Stimulated activated CD4-positive, alpha-beta T cell treated with anti-CD3 and anti-CD28 coated beads, Interleukin-15, amount 100 ng/mL, for 48 hours (primary cell): ENCODE measurements at places on chromosomes 2 and 18.

DNA sequence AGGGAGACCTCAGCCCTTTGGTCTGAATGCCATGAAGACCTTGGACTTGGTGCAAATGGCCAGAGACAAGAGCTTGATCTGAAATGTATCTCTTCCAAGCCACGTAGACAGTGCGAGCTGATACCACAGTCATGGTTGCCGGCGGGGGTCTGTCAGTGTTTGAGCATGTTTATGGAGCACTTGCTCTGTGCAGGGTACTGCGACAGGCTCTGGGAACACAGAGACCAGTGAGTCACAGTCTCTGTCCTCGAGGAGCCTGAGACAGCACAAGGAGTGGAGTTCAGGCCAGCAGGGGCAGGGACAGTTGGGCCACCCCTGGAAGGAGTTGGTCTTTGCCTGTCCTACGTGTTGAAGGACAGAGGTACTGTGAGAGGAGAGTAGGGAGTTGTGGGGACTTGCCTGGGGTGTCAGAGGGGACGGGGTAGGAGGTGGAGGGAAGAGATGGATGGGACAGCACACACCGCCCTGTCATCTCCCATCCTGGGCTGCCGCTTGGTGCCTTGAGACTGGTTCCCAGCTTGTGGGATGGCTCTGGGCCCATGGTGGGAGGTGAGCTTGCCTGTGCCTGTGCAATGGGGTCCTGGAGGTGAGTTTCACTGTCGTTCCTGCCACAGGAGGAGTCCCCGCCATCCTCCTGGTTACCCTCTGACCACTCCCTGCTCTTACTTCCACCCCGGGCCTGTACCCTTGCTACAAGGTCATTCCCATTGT lies 39.5 kb downstream of the ATP6V1C2 start:
- DNase-seq = no peak

DNA sequence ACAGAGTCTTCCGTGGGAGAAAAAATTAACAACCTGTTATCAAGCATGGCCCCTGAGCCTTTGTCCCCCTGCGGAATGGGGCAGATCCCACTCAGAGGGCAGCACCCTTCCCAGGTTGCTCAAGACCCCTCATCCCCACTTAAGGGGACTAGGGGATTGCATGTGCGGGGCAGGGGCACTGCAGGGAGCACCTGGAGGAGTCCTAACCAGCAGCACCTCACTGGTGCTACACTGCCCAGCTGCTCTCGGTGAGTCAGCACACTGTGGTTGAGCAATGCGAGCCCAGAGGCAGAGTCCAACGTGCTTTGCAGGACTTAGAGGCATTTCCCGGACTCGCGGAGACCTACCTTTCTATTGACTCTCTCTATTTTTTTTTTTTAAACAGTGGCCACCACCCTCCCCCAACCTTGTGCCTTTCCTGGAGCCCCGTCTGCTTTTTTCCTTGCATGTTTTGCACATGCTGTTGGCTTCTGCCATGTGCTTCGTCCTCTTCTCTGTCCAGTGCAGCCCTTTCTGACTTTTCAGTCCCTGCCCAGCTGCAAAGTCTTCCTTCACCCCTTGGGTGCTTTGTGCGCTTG lies 74.0 kb downstream of the IL1R2 start:
- no peak for DNase-seq

- DNase-seq = no peak
Observed at GRCh38 chr18:10559553-10560451, 34.0 kb downstream of the NAPG start.

- DNase-seq = no peak
Observed at GRCh38 chr2:191112448-191112901, 38.3 kb downstream of the STAT4 start.

DNA sequence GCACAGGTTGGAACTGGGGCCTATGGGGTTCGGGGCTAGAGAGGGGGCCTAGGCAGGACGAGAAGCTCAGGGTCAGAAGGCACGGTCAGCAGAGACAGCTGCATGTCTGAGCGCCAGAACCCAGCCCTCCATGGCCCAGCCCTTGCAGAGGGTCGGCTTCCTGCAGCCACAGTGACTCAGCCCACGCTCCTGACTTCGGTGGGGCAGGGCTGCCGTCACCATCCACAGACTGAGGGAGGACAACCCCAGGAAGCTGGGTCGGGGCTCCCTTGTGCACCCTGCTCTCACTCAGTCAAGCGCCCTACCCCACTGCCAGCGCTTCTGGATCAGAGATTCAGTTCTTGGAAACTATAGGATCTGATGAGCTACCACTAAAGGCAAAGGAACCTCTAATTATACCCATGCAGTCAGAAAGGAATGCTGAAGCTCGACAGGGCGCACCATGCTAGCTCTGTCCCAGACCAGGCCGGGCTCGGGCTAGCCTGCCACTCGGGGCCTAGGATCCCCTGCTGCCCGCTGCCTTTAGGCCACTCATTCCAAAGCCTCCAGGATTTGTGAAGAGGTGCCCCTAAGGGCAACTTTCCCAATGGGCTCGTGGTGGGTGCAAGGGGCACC lies 3.0 kb downstream of the ACTR1B start:
- DNase-seq = no peak

DNA sequence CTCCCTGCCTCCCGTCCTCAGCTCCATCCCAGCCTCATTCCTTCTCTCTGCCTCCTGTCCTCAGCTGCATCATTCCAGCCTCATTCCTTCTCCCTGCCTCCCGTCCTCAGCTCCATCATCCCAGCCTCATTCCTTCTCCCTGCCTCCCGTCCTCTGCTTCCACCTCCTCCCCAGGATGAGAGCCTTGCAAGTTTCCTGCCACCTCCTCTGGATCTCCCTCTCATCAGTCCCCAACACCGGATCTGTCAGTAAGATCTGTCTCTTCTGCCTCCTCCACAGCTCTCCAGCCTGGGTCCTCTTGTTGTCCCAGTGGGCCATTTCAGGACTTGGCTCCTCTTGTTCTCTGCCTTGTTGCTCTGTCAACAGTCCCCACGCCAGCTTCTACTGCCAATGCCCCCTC lies 130.9 kb downstream of the NDUFA10 start:
- DNase-seq = no peak

- DNase-seq = no peak
Observed at GRCh38 chr2:207876842-207877535, 107.3 kb upstream of the FZD5 start.

GRCh38 chr2:191582355-191582754 lies 95.6 kb upstream of the NABP1 start:
- no peak for DNase-seq

- no peak for DNase-seq
Observed at GRCh38 chr2:284896-285492, 2.9 kb downstream of the ALKAL2 start.

- no peak for DNase-seq
Observed at GRCh38 chr2:207149249-207150213, 16.2 kb downstream of the KLF7 start.

GRCh38 chr2:66771359-66771976 lies 336.5 kb downstream of the MEIS1 start:
- DNase-seq = no peak
